ENCODE measurements at places on chromosomes 2 and 18.

- no peak for DNase-seq
These were observed 25.4 kb downstream of the TET3 start for GRCh38 chr2:74010087-74010541.

- no peak for DNase-seq
These were observed 134.7 kb upstream of the CDH20 start for GRCh38 chr18:61198486-61198885.

- DNase-seq, result no peak
These were observed 190.7 kb upstream of the ACAA2 start for GRCh38 chr18:50004013-50004412.

- DNase-seq, result no peak
These were observed 56.4 kb upstream of the ITGB6 start for GRCh38 chr2:160256507-160256906.

DNA sequence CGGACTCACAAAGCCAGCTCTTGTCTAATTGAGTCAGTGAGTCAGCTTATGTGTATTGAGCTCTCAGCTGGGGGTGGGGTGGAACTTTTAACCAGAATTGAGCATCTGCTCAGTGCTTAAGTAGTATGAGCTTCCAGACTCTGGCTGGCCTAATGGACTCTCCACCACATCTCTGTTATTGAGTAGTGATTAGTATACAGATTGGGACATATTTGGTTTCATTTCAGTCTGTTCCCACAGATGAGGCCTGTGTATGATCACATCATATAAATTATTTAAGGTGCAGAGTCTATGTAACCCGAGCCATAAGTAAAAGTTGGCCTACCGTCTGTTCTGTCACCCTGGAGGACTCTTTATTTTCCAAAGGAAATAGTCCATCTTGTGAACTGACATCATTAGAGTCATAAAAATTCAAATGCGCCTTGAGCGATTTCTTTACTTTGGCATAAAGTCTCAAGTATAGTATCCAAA lies 152.1 kb downstream of the THSD7B start:
- DNase-seq, result no peak

All from activated effector memory CD4-positive, alpha-beta T cell treated with anti-CD3 and anti-CD28 coated beads, Interleukin-2, amount 50 U/mL, for 16 hours (primary cell).